ENCODE measurements at places on chromosomes 7 and 10. TPM values are rescaled to one million over a fixed set of nuclear protein-coding genes. Genes with fewer than 3 reads are reported as not detected.

The ARID5B gene
- 39.7 TPM for total RNA-seq

The ZNF804B gene
- not detected for total RNA-seq

The ITGB8 gene
- 11.8 TPM for total RNA-seq

The GIMAP2 gene
- total RNA-seq = 1.4 TPM

The ALOX5 gene
- not detected for total RNA-seq

The RGS10 gene
- 64.3 TPM for total RNA-seq

The RHOBTB1 gene
- 5.5 TPM for total RNA-seq

The RAPGEF5 gene
- total RNA-seq = 0.37 TPM

The PNLIPRP3 gene
- total RNA-seq = 0.37 TPM

The FAM25A gene
- not detected for total RNA-seq

The SPDYE3 gene
- total RNA-seq = not detected

The URGCP gene
- 26.4 TPM for total RNA-seq

The TRPV5 gene
- not detected for total RNA-seq

The AKR1D1 gene
- not detected for total RNA-seq

The AKR1C4 gene
- not detected for total RNA-seq

The CUEDC2 gene
- total RNA-seq = 51.8 TPM

The LRRC17 gene
- total RNA-seq = 9.6 TPM

Data from subcutaneous preadipocyte (primary cell).